ENCODE measurements at places on chromosomes 4 and X. TPM values are rescaled to one million over a fixed set of nuclear protein-coding genes. Genes with fewer than 3 reads are reported as not detected.

MAGEA9B gene
- not detected for total RNA-seq

DUX4 gene
- not detected for total RNA-seq

PPP1R2C gene
- not detected for total RNA-seq

GRCh38 chrX:4663085-4663484, 949.6 kb upstream of the PRKX start:
- no peak for DNase-seq

- DNase-seq = no peak
Measured at GRCh38 chrX:19760345-19760744, 127.1 kb downstream of the SH3KBP1 start.

DNA sequence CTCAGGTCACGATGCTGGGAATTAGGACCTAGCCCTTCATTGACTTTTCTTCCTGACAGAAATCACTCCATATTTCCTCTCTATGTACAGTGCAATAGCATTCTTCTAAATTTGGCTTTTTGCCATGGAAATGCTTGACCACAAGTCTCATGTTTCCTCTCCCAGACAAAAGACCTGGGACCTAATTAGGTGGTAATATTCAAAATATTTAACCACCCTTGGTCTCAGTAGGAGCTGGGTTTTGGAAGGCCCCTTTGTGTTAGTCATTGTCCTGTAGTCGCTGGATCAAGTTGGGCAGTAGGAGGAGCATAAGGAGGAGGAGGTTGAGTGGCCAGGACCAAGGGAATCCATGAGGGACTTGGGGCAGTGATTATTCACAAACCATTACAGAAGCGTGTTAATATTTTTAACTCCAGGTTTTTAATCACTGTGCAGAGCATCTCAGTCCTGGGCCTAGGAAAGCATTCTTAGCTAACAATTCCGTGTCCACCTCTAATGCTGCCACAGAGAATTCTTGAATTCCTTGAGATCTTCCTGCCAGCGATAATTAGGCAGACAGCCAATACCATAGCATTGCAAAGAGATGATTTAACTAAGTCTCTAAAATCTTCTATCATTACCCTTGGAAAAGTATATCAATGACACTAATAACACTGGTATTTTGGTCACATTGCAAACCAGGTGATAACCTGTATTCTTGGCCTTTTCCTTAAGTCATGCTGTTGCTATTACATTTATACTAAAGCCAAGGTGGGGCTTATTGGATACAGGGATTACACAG, 25.0 kb upstream of the SHROOM4 start:
- DNase-seq = no peak

GRCh38 chr4:97140545-97140944, 1002.7 kb downstream of the STPG2 start:
- DNase-seq = no peak

GRCh38 chr4:81166458-81167160, 48.4 kb downstream of the PRKG2 start:
- no peak for DNase-seq

Data from occipital lobe (tissue), 3 donors.